ENCODE measurements at places on chromosomes 1 and 21.

DNA sequence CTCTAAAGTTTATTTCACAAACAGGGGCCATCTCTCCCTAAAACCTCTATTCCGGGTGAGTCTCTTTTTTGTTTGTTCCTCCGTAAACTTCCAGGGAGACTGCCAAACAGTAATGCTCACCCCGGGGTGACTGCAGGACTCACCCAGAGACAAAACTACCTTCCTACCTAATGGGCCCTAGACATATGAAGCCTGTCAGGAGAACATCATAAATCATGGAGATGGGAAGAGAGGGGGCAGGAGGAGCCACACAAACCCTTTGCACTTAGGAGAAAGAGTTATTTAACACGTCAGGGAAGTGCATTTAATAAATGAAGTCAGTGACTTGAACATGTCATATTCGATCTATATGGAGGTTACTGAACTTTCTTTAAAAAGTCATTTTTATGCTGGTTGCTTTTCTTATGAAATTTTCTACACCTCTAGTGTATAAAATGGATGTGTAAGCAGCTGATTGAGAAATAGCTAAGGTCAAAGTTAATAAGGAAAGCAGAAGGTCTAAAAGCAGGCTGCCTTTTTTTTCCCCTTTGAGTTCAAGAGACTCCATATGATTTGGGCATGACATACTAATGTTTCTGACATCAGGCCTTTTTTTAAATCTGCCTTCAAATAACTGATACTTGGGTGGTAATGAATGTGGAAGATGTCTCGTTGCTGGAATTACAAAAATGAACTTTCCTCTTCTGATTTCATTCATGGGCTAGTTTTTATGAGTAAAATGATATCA lies 286.9 kb upstream of the USP25 start:
- DNase-seq = no peak

DNA sequence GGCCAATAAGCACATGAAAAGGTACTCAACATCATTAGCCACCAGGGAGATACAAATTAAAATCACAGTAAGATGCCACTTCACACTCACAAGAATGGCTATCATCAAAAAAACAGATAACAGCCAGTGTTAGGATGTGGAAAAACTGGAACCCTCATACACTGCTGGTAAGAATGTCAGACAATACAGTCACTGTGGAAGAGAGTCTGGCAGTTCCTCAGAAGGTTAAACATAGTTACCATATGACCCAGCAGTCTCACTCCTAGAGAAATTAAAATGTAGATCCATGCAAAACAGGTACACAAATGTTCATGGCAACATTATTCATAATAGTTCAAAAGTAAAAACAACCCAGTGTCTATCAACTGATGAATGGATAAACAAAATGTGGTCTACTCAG lies 33.3 kb downstream of the LDLRAD1 start:
- DNase-seq = no peak

DNA sequence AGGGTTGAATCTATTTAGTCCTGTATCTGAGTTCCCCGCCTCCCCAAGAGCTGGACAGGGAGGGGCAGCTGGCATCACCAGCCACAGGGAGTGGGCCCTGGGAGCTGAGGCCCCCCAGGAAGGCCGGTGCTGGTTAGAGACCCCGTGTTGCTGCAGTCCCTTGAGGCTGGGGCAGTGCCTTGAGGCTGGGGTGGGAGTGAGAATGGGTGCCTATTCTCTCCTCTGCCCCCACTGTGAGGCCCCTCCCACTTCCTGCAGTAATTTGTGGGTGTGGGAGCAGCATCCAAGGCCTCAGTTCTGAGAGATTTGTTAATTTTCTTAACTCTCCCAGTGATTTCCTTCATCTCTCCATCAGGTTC lies 2.5 kb upstream of the TRAPPC3 start:
- no peak for DNase-seq

DNA sequence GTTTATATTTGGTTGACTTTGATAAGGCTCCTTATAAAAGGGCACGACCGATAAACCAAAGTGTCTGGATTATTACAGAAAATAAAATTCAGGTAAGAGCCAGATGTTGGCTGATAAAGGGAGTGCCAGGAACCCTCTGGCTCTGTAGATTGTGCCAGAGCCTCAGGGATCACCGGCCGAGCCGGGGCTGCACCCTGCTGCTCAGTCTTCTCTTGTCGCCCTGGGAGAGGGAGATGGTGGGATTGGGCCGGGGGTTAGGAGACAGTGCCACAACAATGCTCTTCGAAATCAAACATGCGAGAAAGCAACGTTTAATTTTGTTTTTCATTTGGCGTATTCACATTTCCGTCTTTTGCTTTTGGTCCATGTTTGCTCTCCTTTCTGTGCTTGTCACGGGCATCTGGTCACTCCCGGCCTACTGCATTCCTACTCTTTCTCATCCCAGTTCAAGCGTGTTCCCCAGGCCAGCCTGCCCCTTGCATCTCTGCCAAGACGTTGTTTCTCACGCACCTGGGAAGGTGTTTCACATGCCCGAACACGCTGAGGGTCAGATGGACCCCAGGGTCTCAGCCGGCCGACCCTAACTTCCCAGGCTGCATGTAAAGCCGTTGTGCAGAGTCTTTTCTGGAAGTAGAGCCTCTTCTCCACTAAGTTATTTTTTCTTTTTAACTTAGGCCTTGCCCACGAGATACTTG lies 18.8 kb upstream of the C2CD2 start:
- no peak for DNase-seq

- DNase-seq = no peak
Observed at GRCh38 chr1:111565968-111566367, 53.6 kb upstream of the RAP1A start.

DNA sequence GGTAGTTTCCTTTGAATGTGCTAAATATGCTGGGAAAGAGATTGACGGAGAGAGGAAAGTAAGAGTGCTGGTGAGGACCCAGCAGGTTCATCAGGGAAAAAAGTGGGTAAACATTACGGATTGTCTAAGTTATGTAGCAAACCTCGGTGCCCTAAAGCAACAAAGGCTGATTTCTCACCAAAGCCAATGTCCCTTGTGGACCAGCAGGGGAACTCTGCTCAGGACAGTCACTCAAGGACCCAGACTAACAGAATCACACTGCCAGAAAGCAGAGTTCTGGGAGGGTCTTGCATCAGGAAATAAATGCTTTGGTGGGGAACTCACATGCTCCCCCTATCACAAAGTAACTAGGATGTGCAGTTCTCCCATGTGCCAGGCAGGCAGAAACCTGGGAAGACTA lies 1.7 kb upstream of the IKBKE start:
- DNase-seq = no peak

- peak; percentile 69 for DNase-seq
Observed at GRCh38 chr1:63124666-63125191, 197.6 kb upstream of the FOXD3 start.

GRCh38 chr1:233293556-233294446 lies 1.7 kb downstream of the PCNX2 start:
- no peak for DNase-seq

DNA sequence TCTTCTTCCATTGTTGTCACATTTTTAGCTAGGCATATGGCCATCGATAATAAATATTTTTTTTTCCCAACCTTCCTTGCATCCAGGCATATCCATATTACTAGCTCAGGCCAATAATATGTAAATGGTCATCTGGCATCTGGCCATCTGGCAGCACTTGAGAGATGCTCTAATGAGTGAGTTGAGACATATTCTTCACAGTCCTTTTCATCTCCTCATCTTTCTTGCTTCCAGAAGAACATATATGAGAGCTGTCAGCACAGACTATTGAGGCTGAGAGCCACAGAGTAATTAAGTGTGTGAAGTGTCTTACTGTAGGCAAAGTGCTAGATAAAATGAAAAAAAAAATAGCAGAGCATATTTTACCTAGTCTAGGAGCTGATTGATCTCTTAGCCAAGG lies 628.4 kb upstream of the TMPRSS15 start:
- no peak for DNase-seq

- no peak for DNase-seq
Observed at GRCh38 chr1:90926971-90927370, 94.9 kb downstream of the ZNF644 start.

DNA sequence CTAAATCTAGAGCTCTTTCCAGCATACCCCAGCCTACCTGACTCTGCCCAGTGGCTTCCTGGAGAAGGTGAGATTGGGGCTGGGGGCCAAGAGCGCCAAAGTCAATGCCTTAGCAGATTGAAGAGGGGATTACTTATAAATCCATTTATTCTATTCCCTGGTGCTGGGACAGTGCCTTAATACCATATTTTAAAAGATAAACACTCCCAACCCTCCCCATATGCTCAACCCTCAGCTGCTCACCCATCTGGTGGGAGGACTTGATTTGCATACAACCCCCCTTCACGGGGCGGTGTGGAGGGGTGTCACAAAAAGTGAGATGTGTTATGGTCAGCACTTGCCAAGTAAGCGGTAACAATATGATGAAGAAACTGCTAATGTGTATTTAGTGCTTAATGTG lies 3.2 kb upstream of the DISP3 start:
- no peak for DNase-seq
